ENCODE measurements at places on chromosomes 2 and 18.

GRCh38 chr18:61833387-61833786, 59.4 kb downstream of the RNF152 start:
- no peak for DNase-seq

DNA sequence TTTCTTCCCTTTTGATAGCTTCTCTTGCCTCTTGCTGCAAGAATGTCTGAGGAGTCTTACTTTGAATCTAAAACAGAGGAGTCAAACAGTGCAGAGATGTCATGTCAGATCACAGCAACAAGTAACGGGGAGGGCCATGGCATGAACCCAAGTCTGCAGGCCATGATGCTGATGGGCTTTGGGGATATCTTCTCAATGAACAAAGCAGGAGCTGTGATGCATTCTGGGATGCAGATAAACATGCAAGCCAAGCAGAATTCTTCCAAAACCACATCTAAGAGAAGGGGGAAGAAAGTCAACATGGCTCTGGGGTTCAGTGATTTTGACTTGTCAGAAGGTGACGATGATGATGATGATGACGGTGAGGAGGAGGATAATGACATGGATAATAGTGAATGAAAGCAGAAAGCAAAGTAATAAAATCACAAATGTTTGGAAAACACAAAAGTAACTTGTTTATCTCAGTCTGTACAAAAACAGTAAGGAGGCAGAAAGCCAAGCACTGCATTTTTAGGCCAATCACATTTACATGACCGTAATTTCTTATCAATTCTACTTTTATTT, 133.5 kb upstream of the CDCA7 start:
- DNase-seq: no peak

DNA sequence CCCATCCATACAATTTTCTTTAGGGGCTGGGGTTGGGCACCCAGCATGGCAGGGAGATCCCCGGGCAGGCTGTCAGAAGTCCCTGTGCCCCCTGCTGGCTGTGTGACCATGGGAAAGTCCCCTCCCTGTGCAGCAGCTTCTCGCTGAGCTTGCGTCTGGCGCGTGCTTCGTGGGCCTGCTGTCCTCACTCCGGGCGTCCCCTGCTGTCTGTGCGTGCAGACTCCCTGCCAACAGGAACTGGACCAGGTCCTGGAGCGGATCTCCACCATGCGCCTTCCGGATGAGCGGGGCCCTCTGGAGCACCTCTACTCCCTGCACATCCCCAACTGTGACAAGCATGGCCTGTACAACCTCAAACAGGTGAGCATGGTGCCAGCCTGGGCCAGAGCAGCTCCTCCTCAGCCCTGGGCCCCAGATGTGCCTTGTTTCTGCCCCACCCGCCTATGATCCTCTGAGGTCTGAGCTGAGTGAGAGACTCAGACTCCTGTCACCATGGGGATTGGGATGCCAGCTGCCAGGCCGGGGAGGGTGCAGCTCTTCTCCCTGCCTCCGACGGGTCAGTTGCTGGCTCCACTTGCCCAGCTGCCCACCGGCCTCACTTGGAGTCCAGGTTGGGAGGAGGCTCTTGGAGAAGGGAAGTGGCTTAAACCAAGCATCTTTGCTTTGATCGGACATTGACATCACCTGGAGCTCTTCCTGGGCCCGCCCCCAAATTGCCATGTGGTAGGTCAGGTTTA, 28.6 kb downstream of the IGFBP2 start:
- no peak for DNase-seq

- DNase-seq: no peak
These were observed 29.6 kb downstream of the MRO start for GRCh38 chr18:50790241-50790640.

- DNase-seq: no peak
These were observed 34.2 kb downstream of the SCTR start for GRCh38 chr2:119490106-119490505.
